ENCODE measurements at places on chromosomes 7 and 10. TPM values are rescaled to one million over a fixed set of nuclear protein-coding genes. Genes with fewer than 3 reads are reported as not detected.

The CPEB3 gene
- 0.76 TPM for total RNA-seq

The TDRD1 gene
- total RNA-seq, result 0.52 TPM

The SPRN gene
- total RNA-seq, result 0.05 TPM

DNA sequence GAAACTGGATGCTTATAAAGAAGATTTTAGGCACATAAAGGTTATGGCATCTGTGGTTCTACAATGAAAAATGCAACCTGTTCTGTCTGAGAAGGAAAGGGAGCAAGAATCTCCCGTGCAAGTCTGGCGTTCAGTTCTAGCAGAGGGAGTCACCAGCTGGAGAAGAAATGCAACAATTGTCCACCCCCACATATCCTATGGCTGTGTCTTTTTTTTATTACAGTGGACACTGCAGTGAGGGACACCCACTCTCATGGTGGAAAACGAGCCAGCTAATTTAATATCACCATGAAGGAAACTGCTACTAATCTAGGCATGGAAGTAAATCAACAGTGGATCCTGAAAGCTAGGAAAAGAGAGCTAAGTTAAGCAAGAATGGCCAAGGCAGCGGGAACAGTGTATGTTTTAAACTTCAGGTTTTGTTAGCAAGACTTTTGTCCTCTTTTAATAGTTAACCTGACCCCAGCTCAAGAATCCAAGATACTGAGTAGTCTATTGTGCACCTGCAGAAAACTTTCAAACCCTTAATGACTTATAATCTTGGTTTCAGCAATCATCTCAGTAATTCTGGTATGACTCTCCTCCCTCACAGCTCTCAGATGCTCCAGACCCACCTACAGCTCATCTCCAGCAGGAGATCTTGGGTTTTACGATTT lies 149.3 kb downstream of the FGFR2 start:
- DNase-seq, result no peak

DNA sequence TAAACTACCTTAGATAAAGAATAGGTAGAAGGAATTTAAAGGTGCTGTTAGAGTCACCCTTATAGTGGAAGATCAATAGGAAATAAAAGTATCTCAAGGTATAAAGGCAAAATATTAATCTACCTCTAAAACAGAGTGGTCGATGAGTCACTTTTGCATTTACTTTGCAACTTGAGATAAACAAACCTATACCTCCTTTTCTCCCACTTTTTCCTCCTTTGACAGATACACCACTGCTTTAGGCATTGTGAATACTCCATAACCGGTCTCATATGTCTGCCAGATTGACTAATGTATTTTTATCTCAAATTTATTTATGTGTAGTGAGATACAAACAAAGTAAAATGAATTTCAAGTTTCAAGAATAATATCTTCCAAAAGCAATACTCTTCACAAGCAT lies 193.5 kb downstream of the SKAP2 start:
- DNase-seq, result no peak

GRCh38 chr10:34706147-34706546 lies 108.9 kb downstream of the PARD3 start:
- DNase-seq, result no peak

DNA sequence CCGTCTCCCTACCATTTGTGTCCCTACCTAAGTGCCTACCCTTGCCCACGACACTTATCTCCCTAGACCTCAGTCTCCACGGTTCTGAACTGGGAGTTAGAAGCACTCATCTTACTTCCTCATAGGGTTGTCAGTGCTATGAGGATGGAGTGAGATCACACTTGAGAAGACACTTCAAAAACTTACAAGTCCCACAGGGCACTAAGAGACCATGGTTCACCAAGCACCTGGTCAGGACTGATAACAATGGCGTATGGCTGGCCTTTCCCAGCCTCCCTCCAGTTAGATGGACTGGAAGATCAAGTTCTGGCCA lies 43.2 kb downstream of the KCNMA1 start:
- DNase-seq, result no peak

DNA sequence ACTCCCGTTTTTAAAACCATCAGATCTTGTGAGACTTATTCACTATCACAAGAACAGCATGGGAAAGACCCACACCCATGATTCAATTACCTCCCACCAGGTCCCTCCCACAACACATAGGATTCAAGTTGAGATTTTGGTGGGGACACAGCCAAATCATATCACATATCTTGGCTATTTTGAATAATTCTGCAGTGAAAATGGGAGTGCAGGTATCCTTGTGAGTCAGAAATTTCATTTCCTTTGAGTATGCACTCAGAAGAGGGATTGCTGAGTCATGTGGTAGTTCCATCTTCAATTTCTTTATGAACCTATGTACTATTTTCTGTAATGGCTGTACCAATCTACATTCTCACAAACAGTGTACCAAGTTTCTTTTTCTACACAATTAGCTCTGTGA lies 125.8 kb downstream of the ANKRD7 start:
- no peak for DNase-seq

GRCh38 chr7:102469972-102470825 lies 5.4 kb downstream of the LRWD1 start:
- DNase-seq, result no peak

Data from thymus (tissue), 14 donors.